ENCODE measurements at places on chromosomes 16 and 17.

- no peak for DNase-seq
Measured at GRCh38 chr16:15701975-15702970, 52.2 kb downstream of the NDE1 start.

DNA sequence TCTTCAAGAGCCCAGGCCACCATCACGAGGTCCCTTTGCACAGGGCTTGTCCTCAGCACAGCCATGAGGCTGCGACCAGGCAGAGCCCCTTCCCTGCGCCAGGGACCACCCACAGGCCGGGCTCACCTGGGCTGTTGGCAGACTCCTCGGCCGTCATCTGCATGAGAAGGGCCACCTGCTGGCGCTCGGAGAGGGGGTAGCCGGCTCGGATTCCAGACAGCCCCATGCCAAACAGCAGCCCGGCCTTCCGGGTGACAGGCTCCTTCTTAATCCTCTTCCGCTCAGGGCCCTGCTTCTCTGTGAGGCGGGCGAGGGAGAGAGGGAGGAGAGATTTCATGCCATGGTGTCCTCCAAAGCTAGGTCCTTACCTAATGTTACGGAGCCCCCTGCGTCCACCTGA is 73.4 kb downstream of the ZNF778 start:
- DNase-seq: no peak

DNA sequence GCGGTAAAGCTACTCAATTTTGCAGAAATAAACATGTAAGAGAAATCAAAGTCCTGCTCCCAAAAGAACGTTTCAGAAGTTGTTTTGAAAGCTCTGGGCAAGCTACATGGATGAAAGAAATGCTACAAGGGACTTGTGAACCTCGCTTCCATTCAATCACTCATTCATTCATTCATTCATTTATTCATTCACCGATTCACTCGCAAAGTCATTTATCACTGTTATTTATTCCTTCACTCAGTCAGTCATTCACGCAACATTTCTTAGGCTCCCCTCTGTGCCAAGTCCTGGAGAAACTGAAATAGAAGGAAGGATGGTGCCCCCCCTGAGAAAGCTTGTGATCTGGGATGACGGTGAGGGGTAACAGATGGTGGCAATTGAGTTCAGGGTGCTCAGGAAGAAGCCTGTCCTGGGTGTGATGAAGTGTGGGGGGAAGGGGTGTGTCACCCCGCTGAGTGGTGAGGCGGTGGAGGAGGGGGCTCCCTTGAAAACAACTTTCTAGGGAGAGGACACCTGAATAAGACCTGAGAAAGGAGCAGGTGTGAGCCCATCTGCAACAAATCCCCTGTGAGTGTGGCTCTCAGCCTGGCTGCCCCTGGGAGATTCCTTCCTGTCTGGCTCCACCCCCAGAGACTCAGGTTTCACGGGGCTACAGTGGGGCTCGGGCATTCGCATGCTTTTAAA is 36.3 kb upstream of the PRSS54 start:
- DNase-seq: no peak

- peak; percentile 41 for DNase-seq
Measured at GRCh38 chr17:18039535-18040260, 490 bp downstream of the GID4 start.

- DNase-seq: no peak
Measured at GRCh38 chr17:79011451-79012147, 2.0 kb upstream of the CANT1 start.

All from cerebellar cortex (tissue), 1 donor.